ENCODE measurements at places on chromosomes 5 and 9.

- DNase-seq: no peak
Measured at GRCh38 chr5:598564-598890, 13.6 kb upstream of the CEP72 start.

DNA sequence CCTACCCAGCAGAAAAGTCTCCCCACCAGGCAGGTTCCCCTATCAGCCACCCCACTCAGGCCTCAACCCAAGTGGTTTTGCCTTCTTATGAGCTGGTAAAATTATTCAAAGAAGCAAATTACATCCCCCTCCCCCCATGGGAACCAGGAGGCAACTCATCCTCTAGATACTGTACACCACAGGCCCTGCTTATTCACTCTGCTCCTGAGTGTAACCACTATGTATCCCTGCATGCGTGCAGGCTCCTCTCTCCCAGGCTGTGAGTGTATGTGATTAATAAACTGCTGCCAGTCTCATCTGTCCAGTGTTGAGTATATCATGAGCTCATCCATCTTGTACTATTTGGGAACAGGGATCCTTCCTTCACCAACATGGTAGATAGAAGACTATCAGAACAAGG, 8.6 kb downstream of the KCTD16 start:
- DNase-seq: no peak

- no peak for DNase-seq
Measured at GRCh38 chr5:37807015-37807414, 32.8 kb downstream of the GDNF start.

DNA sequence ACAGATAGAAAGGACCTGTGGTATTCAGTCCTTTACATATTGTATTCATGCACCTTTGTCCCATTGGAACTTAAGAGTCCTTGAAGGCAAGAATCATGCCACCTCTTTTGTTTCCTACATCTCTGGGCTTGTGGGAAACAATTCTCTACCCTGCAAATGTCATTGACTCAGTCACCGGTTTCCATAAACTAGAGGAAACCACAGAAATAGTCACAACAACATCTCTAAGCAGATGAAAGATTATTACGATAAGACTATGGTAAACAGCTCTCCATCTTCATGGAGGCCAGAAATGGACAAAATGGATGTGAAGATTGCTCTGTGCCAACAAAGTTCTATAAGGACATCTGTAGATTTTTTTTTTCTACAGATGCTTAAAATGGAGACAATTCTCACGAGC, 165.5 kb downstream of the PIK3R1 start:
- DNase-seq: no peak

GRCh38 chr5:32942225-32942989, 231.3 kb downstream of the NPR3 start:
- DNase-seq: no peak

DNA sequence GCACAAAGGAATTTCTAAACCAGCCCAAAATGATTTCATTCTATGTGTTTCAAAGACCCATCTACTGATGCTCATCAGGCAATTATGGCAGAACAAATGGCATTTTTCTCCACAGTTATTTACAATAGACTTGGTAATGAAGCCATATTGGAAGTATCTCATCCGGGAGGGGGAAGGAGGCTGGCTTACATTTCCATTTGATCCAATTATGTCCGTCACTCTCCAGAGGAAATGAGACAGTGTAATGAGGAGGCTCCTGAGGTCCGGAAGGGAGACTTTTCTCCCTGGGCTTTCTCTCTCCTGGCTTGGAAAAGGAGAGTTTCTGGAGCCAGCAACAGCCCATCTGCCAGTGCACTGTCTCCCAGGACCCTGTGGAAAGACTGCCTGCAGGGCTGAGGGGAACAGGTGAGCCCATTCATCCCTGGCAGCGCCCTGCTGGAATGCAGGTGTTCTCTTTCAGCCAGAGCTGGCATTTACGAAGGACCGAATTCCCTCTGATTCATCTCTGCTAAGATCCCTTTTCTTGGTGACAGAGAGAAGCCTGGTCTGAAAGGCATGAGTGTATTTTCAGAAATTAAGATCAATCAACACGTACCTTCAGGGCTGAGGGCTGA, 54.9 kb upstream of the SAP30L start:
- DNase-seq: no peak
